AG08395 (cell line): ENCODE measurements at places on chromosomes 2 and 18.

- DNase-seq = no peak
Measured at GRCh38 chr2:191559569-191559968, 118.4 kb upstream of the NABP1 start.

DNA sequence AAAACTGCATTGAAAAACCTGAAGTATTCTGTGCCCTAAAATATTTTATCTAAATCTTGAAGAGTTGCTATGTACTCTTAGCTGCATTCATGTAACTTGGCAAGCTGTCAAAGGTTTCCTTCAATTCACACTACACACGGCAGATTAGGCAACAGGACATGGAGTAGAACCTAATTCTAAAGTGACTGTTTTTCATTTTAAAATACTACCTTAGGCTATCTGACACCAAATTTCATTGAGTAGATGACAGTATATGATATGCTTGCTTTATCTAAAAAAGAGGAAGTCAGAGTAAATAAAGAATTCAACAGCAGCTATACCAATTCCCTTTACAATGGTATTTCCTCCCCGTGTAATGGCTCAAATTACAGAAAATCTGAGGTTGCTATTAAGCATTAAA lies 45.4 kb downstream of the EXOC6B start:
- DNase-seq = no peak

- no peak for DNase-seq
Measured at GRCh38 chr2:211103989-211104388, 547.6 kb downstream of the CPS1 start.

GRCh38 chr2:46230115-46230571 lies 67.1 kb upstream of the EPAS1 start:
- DNase-seq = no peak

DNA sequence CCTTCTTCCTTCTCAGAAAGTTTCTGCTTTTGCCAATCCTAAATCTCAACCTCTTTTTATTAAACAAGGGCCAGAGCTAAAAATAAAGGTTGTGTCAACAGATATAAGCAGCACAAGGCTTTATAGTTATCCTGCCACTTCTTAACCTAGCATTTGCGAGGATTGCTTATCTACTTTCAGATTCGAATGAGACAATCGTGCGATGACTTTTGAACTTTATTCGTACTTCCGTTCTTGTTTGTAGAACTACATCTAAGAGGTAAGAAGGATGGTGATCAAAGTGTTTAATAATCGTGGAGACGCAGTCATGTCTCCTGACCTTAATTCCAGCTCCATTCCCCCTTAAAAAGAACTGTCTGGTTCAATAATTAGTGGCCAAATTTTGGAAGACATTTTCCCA lies 578.6 kb downstream of the PIK3C3 start:
- DNase-seq = no peak

DNA sequence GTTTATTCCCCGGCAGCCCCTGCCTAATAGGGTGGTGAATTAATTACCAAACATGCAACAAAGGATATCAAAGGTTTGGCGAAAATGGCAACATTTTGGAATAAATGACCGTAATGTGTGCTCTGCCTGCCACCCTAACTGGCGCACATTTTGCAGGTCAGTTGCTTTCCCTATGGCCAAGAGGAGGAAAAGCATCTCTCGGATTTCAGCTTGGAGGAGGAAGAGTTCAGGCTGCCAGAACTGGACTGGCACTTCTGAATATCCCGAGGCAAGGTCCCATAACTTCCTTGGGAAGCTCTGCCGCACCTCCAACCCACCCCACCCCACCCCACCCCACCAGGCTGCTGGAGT lies 37.1 kb downstream of the SLC25A52 start:
- DNase-seq = no peak

DNA sequence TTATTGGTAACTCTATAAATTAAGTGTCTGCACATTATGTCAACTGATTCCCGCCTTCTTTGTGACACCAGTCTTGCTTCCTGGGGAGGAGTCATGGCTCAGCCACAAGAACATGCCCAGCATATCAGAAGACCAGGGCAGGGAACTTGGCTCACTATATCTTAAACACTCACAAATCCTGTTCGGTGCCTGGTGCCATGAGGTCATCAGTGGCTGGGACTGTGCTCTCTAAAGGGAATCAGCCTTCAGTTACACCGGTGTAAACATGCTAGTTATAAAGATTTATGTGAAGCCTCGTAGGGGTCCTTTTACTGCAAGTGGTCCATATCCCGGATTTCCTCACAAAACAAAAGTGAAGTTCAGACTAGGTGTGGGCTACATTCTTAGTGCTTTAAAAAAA lies 73.1 kb upstream of the ZNF521 start:
- DNase-seq = no peak
